ENCODE measurements at places on chromosomes 2 and 18. TPM values are rescaled to one million over a fixed set of nuclear protein-coding genes. Genes with fewer than 3 reads are reported as not detected.

GRCh38 chr18:305003-305501 lies 37.2 kb upstream of the THOC1 start:
- H3K27me3 ChIP-seq = peaks cover 64% of the 10 kb centered on the region
- H3K27ac ChIP-seq = no peak overlapping the region
- no peak for DNase-seq
- no peak overlapping the region for H3K4me3 ChIP-seq
- no peaks in the 10 kb centered on the region for H3K36me3 ChIP-seq

- no peaks in the 10 kb centered on the region for H3K4me1 ChIP-seq
- H3K27me3 ChIP-seq = no peaks in the 10 kb centered on the region
- peaks cover 22% of the 10 kb centered on the region for H3K36me3 ChIP-seq
- no peak overlapping the region for H3K4me3 ChIP-seq
- H3K27ac ChIP-seq = no peak overlapping the region
These were observed 90.5 kb upstream of the CDCA7 start for GRCh38 chr2:173264151-173264550.

- peaks cover 34% of the 10 kb centered on the region for H3K4me1 ChIP-seq
- H3K27me3 ChIP-seq = peaks cover 8% of the 10 kb centered on the region
- peaks cover 18% of the 10 kb centered on the region for H3K36me3 ChIP-seq
- no peak overlapping the region for H3K4me3 ChIP-seq
- no peak overlapping the region for H3K27ac ChIP-seq
These were observed 90.7 kb downstream of the NRP2 start for GRCh38 chr2:205772983-205773382.

GRCh38 chr18:38602341-38602740 lies 1036.7 kb upstream of the CELF4 start:
- H3K4me3 ChIP-seq = no peak overlapping the region
- DNase-seq = no peak
- H3K27ac ChIP-seq = no peak overlapping the region
- no peaks in the 10 kb centered on the region for H3K4me1 ChIP-seq

GRCh38 chr2:128732976-128733431 lies 414.3 kb upstream of the HS6ST1 start:
- H3K27me3 ChIP-seq = no peaks in the 10 kb centered on the region
- DNase-seq = peak; percentile 82
- H3K4me3 ChIP-seq = no peak overlapping the region
- peak overlapping the region; percentile 16 for H3K27ac ChIP-seq

- H3K27ac ChIP-seq = no peak overlapping the region
- no peaks in the 10 kb centered on the region for H3K4me1 ChIP-seq
- H3K36me3 ChIP-seq = no peaks in the 10 kb centered on the region
These were observed 245.4 kb downstream of the INSIG2 start for GRCh38 chr2:118333664-118334063.

DNA sequence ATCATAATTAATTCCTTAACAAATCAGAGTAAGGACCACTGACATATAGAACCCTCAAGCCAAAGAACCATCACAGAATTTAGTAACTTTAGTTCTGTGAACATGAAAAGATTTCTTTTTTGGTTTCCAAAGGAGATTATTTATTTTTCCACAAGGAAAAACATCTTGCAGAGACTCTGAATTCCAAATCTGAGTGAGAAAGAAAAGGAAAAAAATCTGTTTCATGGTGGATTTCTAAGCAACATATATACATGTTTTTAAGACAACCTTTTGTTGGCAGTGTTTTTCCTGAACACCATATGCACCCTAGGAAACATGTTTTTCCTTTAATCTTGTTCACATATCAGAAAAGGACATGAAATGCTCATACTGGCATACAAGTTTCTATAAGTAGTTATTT lies 149.8 kb downstream of the AGPS start:
- no peaks in the 10 kb centered on the region for H3K36me3 ChIP-seq
- H3K4me1 ChIP-seq = no peaks in the 10 kb centered on the region
- no peaks in the 10 kb centered on the region for H3K27me3 ChIP-seq
- no peak overlapping the region for H3K27ac ChIP-seq
- H3K4me3 ChIP-seq = no peak overlapping the region

DNA sequence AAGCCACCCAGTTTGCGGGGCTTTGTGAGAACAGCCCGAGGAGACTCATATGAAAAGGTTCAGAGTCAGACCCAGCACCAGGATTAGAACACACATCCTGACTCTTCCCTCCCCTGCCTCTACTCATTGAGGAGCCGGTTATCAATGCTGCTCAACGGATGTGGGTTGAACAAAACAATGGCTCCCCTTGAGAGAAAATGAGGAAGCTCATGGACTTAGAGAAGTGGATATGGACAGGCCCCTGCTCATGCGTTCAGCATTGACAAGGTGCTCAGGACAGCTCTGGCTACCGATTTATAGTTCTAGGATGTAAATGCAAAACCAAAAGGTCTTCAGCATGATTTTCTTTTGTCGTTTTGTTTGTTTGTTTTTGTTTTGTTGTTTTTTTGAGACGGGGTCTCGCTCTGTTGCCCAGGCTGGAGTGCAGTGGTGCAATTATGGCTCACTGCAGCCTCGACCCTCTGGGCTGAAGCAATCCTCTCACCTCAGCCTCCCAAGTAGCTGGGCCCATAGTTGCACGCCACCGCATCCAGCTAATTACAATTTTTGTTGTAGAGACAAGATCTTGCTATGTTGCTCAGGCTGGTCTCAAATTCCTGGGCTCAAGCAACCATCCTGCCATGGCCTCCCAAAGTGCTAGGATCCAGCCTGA lies 32.0 kb upstream of the AGAP1 start:
- H3K4me1 ChIP-seq = no peaks in the 10 kb centered on the region
- H3K36me3 ChIP-seq = no peaks in the 10 kb centered on the region
- no peak overlapping the region for H3K4me3 ChIP-seq

GRCh38 chr2:31580321-31581117 lies at the start of gene SRD5A2:
Gene SRD5A2, minus strand, starts transcription at chr2:31580938. Its CDS starts 38 bp downstream, at chr2:31580900.
- no peak within 1 kb of the TSS for H3K27ac ChIP-seq
- H3K36me3 ChIP-seq = no peaks in the 10 kb centered on the region
- no peak within 1 kb of the TSS for H3K4me3 ChIP-seq
- H3K27me3 ChIP-seq = peaks cover 15% of the 10 kb centered on the region
- DNase-seq = no peak
- H3K4me1 ChIP-seq = no peaks in the 10 kb centered on the region

DNA sequence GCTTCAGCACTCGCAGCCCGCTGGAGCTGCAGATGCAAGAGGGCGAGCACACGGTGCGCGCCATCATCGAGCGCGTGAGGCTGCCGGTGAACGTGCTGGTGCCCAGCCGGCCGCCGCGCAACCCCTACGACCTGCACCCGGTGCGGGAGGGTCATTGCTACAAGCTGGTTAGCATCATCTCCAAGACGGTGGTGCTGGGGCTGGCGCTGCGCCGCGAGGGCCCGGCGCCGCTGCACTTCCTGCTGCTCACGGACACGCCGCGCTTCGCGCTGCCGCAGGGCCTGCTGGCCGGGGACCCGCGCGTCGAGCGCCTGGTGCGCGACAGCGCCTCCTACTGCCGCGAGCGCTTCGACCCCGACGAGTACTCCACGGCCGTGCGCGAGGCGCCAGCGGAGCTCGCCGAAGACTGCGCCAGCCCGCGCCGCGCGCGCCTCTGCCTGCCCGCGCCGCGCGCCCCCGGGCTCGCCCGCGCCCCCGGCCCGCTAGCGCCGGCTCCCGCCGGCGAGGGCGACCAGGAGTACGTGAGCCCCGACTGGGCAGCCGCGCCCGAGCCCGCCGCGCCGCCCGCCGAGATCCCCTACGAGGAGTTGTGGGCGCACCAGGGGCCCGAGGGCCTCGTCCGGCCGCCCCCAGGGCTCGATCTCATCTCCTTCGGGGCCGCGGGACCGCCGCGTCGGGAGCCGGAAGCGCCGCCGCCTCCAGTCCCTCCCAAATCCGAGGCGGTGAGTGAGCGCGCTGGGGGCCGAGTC lies 11.8 kb downstream of the GAREM2 start:
- H3K4me3 ChIP-seq = peak overlapping the region; percentile 40
- H3K27ac ChIP-seq = no peak overlapping the region
- H3K36me3 ChIP-seq = no peaks in the 10 kb centered on the region
- H3K4me1 ChIP-seq = no peaks in the 10 kb centered on the region
- peak; percentile 78 for DNase-seq
- no peaks in the 10 kb centered on the region for H3K27me3 ChIP-seq

DNA sequence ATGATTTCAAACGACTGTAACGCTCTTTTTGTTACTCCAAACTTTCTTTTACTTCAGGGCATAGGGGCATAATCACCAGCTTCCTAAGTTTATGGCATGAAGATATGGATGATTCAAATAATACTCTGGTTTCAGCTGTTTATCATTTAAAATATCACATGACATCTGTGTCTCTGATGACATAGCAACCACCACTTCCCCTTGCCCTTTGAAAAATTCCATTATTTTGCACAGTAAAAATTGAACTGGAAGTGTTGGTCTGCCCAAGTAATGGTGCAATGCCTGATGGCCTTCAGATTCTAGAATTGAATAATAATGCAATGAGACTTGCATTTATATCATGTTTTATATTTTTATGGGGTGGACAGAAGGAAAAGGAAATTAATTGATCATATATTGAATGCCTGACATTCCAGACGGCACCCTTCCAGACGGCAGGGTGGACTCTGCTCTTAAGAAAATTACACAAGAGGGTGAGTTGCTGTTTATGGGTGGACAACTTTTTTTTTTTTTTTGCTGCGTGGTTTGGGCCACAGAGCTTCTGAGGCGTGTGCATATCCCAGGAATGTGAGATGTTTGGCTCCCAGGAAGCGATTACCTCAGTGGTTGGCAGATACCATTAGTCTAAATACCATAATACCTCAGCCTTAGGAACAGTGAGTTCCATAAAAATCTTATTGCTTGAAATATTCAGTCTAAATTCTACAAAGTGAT lies 101.7 kb upstream of the ZNF521 start:
- peak; percentile 79 for DNase-seq
- H3K4me1 ChIP-seq = peaks cover 6% of the 10 kb centered on the region
- H3K27ac ChIP-seq = no peak overlapping the region
- H3K27me3 ChIP-seq = no peaks in the 10 kb centered on the region

- H3K4me3 ChIP-seq = no peak overlapping the region
- DNase-seq = no peak
- no peaks in the 10 kb centered on the region for H3K27me3 ChIP-seq
- no peak overlapping the region for H3K27ac ChIP-seq
These were observed 266.4 kb downstream of the GPD2 start for GRCh38 chr2:156702541-156702940.

DNA sequence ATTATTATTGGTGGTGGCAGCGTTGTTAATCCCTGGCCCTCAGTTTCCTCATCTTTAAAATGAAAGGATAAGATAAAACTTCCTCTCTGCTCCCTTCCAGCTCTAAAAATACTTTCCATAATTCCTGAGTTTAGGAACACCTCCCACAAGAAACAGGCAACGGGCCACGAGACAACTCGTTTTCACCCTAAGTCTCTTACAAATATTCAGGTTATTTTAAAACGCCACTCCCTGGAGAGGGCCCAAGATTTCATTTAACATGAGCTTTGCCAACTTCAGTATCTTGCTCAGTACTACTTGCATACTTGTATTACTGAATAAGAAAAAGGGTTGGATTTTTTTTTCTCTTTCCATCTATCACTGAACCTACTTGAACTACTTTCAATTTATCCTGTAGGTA lies 611.1 kb upstream of the FANCL start:
- no peak overlapping the region for H3K27ac ChIP-seq
- H3K4me1 ChIP-seq = no peaks in the 10 kb centered on the region
- H3K27me3 ChIP-seq = no peaks in the 10 kb centered on the region
- DNase-seq = no peak

DNA sequence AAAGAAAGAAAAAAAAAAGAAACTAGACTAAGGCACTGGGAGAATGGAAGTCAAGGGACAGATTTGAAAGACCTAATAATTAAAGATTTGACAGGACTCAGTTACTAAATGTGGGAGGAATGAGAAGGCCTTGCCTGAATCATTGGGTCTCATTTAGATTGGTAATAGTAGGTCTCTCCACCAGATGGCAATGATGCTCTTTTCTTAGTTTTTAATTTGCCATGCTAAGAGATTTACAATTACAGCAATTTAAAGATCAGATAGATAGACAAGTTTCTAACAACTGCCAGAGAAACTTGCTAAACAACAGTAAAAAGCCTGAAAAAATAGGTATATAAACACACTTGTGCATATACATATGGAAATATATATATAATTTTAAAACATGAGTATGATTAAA lies 153.0 kb downstream of the TMEM247 start:
- H3K27ac ChIP-seq = no peak overlapping the region
- H3K36me3 ChIP-seq = 0 out of 2 replicates have a peak, but pooled peaks cover 1% of the 10 kb centered on the region
- peak; percentile 77 for DNase-seq
- 0 out of 2 replicates have a peak, but pooled peaks cover 1% of the 10 kb centered on the region for H3K4me1 ChIP-seq

- H3K4me1 ChIP-seq = no peaks in the 10 kb centered on the region
- no peak overlapping the region for H3K27ac ChIP-seq
- H3K4me3 ChIP-seq = no peak overlapping the region
- DNase-seq = no peak
- H3K36me3 ChIP-seq = no peaks in the 10 kb centered on the region
- peaks cover 6% of the 10 kb centered on the region for H3K27me3 ChIP-seq
These were observed 386.2 kb downstream of the SETBP1 start for GRCh38 chr18:45066886-45067285.

GRCh38 chr2:23624378-23624777 lies 239.4 kb downstream of the KLHL29 start:
- no peaks in the 10 kb centered on the region for H3K36me3 ChIP-seq
- no peaks in the 10 kb centered on the region for H3K27me3 ChIP-seq
- peaks cover 6% of the 10 kb centered on the region for H3K4me1 ChIP-seq

DNA sequence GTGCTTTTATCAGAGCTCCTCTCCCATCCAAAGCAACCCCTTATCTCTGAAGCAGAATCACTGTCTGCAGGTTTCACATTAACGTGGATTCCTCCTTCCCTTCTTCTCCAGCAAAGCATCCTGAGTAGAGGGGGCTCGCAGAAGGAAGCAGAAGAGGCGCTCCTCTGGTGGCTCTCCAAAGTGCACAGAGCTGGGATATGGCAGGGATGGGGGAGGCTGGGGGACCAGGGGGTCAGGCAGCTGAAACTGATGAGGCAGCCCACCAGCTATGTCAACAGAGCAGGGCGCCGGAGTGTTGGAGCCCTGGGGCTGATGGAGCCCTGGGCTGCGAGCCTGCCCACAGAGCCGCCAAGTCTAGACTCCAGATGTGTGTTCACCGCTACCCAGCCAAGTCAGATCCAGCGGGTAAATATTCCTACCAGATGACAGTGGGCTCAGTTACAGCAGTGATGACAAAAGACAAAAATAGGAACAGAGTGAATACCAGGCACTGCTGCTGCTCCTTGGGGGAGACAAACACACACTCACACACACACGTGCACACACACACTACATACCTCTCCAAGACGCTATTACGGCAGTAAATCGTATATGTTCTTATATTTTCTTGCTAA lies 678.3 kb upstream of the ID2 start:
- H3K4me1 ChIP-seq = peaks cover 4% of the 10 kb centered on the region
- no peak overlapping the region for H3K4me3 ChIP-seq
- peak overlapping the region; percentile 62 for H3K27ac ChIP-seq
- H3K36me3 ChIP-seq = no peaks in the 10 kb centered on the region
- DNase-seq = peak; percentile 70

The GATA6 gene
- 2.5 TPM for total RNA-seq

The ABCG5 gene
- total RNA-seq = not detected

The HJURP gene
- 22.6 TPM for total RNA-seq

The SOX11 gene
- total RNA-seq = 4.7 TPM

The MAP3K19 gene
- total RNA-seq = not detected

The ANAPC1 gene
- total RNA-seq = 50.7 TPM

The SLC1A4 gene
- total RNA-seq = 8.1 TPM

The ITGA6 gene
- total RNA-seq = 43.9 TPM

The RAB17 gene
- not detected for total RNA-seq

Data from IMR-90 (cell line).